ENCODE measurements at places on chromosomes 3 and 15.

- DNase-seq, result no peak
These were observed 72.0 kb downstream of the FSIP1 start for GRCh38 chr15:39710681-39711080.

GRCh38 chr15:80267658-80268057 is 15.6 kb upstream of the CTXND1 start:
- no peak for DNase-seq

GRCh38 chr3:138948371-138949001 is 1.5 kb downstream of the FOXL2NB start:
- DNase-seq, result no peak

DNA sequence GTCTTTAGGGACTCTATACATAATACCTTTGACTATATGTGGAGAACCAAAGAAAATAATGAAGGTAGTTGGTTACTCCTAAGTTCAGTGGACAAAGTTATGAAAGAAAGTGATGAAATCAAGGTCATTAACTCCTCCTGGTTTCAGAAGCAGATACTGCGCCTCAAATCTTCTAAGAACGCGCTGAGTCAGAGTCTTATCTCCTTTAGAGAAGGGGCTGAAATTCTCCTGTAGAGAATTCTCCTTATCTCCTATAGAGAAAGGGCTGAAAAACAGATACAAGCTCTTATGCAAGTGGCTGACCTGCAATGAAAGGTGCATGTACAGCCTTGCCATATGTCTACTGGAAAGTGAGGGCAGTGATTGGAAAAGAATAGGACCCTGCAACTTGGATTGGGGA is 824.2 kb downstream of the NSUN3 start:
- no peak for DNase-seq

GRCh38 chr3:13506680-13507079 is 26.6 kb downstream of the HDAC11 start:
- no peak for DNase-seq

DNA sequence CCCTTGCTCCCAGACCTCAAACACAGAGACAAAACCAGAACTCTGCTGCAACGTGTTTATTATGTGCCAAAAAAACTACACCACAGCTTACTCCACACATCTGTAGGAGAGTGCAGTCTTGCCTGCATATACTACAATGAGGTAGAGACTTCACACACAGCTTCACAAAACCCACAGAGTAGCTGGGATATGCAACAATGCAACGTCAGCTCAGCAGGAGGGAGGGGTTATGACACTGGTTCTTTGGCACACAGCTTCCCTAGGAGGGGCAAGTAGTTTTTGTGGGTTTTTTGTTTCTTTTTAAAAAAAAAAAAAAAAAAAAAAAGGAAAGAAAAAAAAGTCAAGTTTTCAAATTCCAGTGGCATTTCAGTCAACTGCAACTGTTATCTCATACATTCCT is 2.9 kb upstream of the RPS17 start:
- no peak for DNase-seq

DNA sequence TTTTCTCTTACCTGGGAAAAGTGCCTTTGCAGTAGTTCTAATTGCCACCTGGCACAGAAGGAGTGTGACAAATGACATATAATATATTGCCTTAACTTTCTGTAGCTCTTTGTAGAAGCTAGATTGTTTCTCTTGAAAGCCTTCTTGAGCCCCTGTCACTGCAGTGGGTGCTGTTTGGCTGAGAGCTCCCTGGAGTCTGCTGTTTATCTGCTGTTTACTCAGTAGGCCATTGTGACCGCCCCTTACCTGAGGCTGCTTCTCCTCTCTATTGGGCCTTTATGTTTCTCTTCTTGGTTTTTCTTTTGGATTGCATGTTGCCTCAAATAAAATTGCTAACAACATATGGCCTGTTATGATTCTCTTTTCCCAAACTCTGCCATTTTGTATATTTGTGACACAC is 16.7 kb downstream of the MAP2K5 start:
- DNase-seq, result no peak

- DNase-seq, result no peak
These were observed 188.9 kb downstream of the MEIS2 start for GRCh38 chr15:36911322-36911944.

GRCh38 chr15:67865331-67865730 is 25.5 kb upstream of the RNU6-1 start:
- no peak for DNase-seq

GRCh38 chr3:119835556-119835955 is 53.7 kb downstream of the NR1I2 start:
- DNase-seq, result no peak

GRCh38 chr15:53841651-53842050 is 82.2 kb upstream of the WDR72 start:
- DNase-seq, result no peak

DNA sequence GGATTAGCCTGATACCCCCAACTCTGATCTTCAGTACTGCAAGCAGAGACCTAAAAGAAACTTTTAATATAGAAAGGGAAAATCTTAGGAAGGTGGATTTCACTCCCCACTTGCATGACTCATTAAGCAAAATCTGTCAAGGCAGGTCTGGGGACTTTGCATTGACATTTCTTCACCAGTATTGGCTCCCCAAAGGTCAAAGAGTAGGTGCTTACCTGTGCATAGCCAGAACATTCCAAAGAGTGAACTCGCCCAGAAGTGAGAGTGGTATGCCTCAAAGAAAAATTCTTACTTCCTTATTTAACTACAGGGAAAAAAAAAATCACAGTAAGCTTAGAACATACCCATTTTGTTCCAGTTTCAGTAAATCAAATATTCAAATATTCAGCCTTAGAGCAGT is 140.9 kb upstream of the TP63 start:
- no peak for DNase-seq

GRCh38 chr15:40878785-40879184 is 4.8 kb upstream of the RHOV start:
- DNase-seq, result peak; percentile 51

GRCh38 chr3:30738605-30739004 is 132.2 kb downstream of the TGFBR2 start:
- DNase-seq, result no peak

GRCh38 chr3:64548200-64548889 is 139.5 kb downstream of the ADAMTS9 start:
- no peak for DNase-seq

DNA sequence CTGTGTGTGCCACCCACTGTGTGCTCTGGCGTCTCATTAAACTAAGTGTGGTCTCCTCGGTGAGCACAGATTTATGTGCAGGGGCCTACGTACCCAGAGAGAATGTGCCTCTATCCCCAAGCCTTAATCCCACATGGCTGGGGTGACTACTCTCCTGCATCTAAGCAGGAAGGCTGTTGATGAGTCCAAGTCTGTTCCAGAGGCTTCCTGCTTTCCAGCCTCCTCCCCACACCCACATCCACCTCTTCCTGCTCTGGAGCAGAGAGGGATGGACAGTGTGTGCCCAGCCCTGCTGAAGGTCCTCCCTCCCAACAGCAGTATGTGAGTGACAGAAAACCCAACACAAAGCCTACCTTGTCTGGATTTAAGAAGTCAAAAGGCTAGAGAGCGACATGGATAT is 38.8 kb upstream of the BCL2L10 start:
- no peak for DNase-seq

DNA sequence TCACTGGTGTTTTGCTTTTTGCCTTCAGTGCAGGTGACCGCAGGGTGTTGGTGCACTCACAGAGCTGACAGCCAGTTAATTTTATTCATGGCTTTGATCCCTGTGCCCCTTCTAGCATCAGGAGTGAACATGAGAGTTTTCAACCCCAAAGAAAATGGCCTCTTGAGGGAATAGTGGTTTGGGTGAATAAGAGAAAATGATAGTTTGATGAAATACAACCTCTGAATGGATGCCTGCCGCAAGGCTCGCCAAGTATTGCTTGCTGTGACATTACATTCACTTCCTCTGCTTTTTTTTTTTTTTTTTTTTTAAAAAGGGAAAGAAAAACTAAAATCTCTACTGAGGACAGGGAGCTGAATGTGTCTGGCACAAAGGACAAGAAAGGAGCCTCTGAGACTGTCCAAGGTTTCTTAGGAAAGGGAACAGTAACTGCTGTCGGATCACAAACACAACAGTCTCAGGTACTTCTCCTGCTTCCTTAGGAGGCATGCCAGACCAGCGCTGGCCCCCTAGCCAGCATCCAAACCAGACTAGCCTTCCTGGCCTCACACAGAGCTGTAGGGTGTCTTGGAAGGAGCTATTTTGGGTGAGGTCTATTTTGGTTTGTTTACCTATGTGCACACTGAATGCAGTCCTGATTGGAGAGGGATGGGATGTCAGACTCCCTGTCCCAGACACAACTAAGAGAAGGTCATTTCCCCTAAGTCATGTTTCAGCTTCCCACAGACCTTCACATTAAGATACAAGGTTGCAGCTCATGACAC is 29.0 kb downstream of the CCDC80 start:
- DNase-seq, result no peak

DNA sequence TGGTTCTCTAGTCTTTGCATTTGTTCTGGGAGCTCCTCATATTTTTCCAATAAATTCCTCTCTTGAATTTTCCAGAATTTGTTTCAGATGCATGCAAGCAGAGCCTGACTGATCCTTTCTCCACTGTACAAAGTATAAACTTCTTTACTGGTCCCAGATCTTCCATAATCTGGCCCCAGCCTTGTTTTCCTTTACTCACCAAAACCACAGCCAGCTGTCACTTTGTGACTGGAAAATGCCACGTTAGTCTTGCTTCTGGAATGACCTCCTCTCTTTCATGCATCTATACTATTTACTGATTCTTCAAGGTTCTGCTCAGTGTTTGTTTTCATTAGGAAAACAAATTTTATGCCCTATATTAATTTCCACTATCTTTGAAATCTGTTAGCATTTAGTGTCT is 60.4 kb upstream of the SPPL2A start:
- no peak for DNase-seq

DNA sequence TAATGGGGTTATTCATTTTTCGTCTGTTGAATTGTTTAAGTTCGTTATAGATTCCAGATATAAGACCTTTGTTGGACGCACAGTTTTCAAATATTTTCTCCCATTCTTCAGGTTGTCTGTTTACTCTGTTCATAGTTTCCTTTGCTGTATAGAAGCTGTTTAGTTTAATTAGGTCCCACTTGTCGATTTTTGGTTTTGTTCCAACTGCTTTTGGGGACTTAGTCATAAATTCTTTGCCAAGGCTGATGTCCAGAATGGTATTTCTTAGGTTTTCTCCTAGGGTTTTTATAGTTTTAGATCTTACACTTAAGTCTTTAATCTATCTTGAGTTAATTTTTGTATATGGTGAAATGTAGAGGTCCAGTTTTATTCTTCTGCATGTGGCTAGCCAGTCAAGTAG is 58.9 kb upstream of the ZNF280D start:
- no peak for DNase-seq

DNA sequence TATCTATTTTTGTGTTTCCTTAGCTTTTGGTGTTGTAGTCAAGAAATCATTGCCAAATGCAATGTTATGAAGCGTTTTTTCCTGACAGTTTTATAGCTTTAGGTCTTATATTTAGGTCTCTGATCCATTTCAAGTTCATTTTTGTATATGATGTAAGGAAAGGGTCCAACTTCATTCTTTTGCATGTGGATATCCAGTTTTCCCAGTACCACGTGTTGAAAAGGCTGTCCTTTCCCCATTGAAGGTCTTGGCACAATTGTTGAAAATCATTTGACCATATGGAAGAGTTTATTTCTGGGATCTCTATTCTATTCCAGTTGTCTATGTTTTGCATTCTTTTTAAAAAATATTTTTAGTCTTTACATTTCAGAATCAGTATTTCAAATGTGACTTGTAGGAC is 14.6 kb upstream of the SNRPN start:
- DNase-seq, result no peak

- DNase-seq, result no peak
These were observed 20.8 kb downstream of the CORO2B start for GRCh38 chr15:68599560-68600071.

DNA sequence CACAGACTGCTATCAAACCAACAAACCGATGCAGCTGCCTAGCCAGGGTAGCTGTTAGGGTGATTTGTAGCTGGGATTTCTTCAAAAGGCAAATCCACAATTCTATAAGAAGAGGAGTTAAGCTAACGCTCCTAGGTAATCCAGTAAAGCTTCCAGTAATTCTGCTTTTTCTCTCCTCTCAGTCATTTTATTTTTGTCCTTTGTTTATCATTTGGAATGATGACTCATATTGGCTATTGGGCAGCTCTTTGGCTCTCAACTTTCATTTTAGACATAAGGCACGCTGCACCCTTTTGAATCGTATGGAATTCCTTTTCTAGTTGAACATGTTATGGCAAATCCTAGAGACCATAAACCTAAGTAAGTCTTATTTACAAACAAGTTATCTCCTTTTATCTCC is 53.2 kb upstream of the PPARG start:
- DNase-seq, result no peak

DNA sequence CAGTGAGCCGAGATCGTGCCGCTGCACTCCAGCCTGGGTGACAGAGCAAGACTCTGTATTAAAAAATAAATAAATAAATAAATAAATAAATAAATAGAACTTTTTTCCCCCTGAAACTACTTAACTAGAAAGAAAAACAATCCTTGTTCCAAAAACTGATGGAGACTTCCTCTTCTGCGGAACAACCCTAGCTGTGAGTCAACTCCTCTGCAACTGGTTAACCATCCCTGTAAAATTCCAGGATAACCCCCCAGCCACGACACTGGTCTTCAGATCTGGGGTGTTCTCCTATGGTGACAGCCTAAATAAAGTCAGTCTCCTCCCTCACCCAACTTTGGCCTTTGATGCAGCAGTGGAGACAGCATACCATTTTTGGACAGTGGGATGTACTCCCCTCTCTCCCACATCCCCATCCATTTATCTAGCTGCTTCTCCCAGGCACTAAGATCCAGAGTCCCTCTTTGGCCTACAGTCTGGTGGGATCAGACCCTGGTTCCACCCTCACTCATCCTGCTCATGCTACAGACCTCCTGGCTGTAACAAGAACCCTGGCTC is 352.6 kb downstream of the OCA2 start:
- DNase-seq, result no peak

GRCh38 chr15:77030928-77031375 is 36.0 kb downstream of the PSTPIP1 start:
- no peak for DNase-seq

DNA sequence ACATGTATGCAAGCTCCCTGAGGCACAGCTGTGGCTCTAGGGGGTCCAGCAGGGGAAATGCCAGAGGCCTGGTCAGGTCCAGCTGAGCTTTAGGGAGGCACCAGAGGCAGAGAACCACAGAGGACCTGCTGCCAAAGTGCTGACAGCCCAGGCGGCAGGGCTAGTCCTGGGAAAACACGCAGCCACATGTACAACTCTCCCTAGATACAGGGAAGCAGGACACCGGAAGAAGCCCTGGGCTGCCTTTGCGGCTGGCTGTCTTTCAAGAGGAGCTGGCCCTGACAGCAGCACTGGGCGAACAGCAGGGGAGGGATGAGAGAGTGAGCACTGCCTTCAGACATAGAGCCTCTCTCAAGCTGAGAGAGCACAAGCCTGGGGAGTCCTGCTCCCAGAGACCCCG is 40.7 kb downstream of the RFT1 start:
- DNase-seq, result no peak

DNA sequence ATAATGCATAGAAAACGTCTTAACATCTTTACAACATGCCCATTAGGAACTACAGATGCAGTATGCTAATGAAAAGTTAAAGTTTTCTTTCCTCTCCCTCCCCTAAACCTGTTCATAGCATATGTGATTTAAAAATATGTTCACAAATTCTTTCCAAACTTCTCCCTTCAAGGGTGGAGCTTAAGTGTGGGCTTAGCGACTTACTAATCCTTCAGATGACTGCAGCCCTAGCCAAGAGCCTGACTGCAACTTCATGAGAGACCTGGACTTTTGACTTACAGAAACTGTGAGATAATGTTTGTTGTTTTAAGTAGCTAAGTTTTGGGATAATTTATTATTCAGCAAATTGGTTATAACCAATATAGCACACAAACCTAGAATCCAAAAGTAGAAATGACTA is 22.0 kb upstream of the ANXA2 start:
- peak; percentile 38 for DNase-seq

All from HT-29 (cell line).